ENCODE measurements at places on chromosomes 5 and 9.

GRCh38 chr5:39177631-39177964 lies 41.8 kb downstream of the FYB1 start:
- no peak for DNase-seq

GRCh38 chr9:72977670-72978069 lies 24.8 kb upstream of the ALDH1A1 start:
- DNase-seq = no peak

GRCh38 chr5:123164054-123164453 lies 75.0 kb downstream of the PRDM6 start:
- no peak for DNase-seq

GRCh38 chr9:92483627-92484545 lies 1.6 kb upstream of the ASPN start:
- no peak for DNase-seq

DNA sequence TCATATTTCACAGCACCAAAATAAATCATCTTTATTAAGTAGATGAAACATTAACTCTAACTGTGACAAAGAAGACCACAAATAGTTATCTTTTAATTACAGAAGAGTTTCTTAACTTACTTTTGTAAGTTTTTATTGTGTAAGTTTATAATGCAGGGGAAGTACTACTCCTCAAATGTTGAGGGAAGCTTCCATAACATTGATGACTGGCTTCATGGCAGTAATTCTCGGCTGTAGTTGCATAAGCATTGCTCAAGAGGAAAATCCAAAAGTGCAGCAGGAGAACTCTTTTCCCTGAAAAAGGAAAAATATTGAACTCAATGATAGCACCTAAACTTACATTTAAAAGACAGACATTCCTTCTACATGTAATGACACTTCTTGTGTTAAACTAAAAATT lies 4.6 kb downstream of the TSLP start:
- no peak for DNase-seq

- peak; percentile 70 for DNase-seq
Measured at GRCh38 chr9:6054280-6055099, 39.1 kb upstream of the RANBP6 start.

- DNase-seq = no peak
Measured at GRCh38 chr9:77838986-77839385, 190.9 kb upstream of the GNA14 start.

DNA sequence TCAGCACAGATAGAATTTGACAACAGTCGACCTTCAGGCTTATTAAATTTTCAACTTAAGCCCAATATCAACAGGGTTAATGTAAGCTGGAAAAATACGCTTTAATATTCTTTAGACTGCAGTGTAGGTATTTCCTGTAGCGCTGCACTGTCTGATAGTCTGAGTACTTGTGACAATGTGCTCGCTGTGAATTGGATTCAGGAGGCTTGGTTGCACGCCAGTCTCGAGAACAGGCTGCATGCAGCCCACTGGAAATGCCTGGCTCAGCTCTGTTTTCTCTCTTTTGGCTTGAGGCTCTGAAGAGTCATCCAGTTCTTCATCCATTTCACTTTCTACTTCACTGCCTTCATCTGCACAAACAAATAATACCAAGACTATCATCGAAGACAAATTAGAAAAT lies 300.9 kb downstream of the RFX3 start:
- peak; percentile 95 for DNase-seq

DNA sequence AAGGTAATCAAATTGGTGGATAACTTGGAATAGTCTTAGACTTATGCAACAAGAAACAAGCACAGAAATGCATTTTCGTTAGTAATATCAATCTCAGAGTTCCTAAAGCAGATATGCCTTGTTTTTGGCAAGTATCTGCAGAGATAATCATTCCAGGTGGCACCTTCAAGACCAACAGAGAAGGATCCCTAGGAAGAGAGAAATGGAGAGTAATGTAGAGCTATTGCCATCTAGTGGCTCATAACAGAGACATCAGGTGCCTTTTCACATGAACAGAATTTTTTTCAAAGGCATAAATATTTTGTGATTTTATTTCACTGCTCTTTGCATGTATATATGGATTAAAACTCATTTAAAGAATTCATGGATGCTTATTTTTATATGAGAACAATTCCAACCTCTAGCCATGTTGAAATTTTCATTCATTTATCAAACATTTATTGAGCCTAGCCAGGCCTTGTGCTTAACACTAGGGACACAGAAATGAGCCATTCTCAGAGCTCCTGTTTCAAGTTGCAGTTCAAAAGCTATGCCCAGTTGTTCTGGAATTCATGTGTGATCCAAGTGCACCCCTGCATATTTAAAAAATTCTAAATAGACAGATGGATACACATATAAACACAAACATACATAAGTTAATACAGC lies 117.5 kb upstream of the OR13F1 start:
- DNase-seq = peak; percentile 39

GRCh38 chr5:24606971-24607370 lies 37.8 kb downstream of the CDH10 start:
- peak; percentile 89 for DNase-seq

- no peak for DNase-seq
Measured at GRCh38 chr5:117417501-117417900, 842.9 kb upstream of the SEMA6A start.

DNA sequence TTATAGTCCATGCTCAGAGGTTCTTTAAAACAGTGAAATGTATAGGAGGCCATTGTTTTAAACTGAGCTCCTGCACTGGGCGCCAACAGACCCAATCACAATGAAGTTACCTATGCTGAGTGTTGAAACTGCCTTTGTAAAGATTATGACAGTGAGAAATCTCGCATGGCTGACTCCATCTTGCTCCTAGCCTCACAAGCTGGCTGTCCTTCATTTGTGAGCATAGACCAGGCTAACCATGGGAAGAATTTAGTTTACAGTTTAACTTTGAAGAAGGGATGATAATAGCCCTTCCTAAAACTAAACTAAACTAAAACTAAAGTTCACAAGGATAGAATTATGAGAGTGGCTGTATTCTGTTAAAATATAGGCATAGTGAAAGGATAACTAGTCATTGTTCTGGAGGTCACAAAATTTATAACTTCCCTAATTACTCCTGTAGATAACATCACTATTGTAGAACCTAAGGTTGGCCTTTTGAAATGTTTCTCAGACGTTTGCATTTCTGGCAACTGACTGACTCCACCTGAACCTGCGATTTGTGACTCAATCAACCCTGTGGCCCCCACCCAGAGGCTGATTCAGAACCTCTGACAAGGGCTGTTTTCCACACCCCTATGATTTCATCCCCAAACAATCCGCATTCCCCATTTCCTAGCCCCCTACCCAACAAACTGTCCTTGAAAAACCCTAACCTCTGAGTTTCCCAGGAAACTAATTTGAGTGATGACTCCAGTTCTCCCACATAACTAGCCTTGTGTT lies 59.1 kb downstream of the HMHB1 start:
- no peak for DNase-seq

- DNase-seq = no peak
Measured at GRCh38 chr9:99370376-99370775, 148.3 kb downstream of the SEC61B start.

DNA sequence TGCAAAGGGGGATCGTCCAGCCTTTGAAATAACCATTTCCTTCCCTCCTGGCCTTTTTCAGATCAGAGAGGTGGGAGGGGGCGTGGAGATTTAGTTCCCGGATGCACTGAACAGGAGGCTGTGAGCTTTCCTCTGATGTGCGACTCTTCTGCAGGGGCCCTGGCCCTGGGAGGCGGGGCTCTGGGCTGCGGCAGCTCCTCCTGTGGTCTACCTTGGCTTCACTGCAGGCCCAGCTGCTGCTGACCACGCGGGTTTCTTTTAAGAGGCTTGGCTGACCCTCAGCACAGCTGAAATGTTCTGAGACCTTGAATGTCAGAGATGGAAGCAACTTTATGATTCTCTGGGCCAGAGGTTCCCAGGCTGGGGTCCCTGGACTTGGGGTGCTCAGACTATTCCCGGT lies 27.0 kb upstream of the COL15A1 start:
- no peak for DNase-seq

DNA sequence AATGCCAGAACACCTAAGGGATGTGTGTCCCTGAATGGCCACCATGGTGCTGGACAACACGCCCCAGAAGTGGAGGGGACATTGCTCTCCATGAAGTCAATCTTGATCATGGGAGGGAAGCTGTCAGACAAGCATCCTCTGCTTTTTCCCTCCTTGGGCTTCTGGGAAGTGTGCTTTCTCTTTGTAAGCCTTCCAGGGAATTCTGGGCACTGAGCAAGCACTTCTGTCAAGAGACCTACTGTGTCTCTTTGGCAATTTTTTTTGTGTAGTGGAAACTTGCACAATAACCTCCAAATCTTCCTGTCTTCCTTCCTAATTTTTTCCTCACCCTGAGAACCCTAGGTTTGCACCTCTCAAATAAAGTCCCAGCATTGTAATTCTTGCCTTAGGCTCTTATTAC lies 132.0 kb downstream of the SEC61B start:
- no peak for DNase-seq

- no peak for DNase-seq
Measured at GRCh38 chr5:105392122-105392709, 1829.6 kb upstream of the NUDT12 start.

- no peak for DNase-seq
Measured at GRCh38 chr5:124180875-124181461, 565.5 kb downstream of the ZNF608 start.

DNA sequence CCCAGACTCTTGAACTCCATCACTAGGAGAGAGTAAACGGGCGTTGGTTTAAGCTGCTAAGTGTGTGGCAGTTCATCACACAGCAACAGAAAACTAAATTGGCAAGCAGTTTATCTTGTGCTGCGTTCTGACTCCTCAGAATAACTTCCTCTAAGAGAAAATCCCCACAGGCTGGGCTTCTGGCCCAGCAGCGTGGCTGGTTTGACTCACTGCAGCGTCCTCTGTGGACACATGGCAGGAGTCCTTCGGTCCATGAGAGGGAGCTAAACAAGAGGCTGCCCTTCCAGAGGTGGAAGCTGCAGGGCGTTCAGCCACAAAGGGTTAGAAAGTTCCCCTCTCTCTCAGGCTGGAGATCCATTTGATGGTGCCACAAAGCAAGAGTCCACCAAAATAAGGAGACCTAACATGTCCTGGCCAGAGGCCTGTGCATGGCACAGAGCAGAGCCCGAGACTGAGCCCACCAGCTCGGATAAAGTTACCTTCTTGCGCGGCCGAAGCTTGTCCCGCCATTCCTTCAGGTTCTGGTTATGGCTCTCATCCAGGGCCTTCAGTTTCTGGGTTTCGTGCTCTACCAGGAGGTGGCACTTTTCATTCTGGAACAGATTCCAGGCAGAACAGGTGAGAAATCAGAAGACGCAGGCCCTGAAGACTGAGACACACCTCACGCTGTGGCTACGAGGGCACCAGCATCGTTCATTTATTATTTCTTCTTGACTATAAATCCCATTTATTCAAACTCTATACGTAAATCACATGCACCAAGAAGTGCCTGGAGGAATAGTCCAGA lies 46.2 kb upstream of the FBXW11 start:
- peak; percentile 71 for DNase-seq

- peak; percentile 31 for DNase-seq
Measured at GRCh38 chr9:129836311-129837007, 1.2 kb downstream of the USP20 start.

- DNase-seq = no peak
Measured at GRCh38 chr9:20592673-20593072, 29.6 kb downstream of the MLLT3 start.

- no peak for DNase-seq
Measured at GRCh38 chr9:120136696-120137095, 443.3 kb downstream of the CDK5RAP2 start.

GRCh38 chr5:171609806-171610452 lies 175.7 kb upstream of the SMIM23 start:
- no peak for DNase-seq

DNA sequence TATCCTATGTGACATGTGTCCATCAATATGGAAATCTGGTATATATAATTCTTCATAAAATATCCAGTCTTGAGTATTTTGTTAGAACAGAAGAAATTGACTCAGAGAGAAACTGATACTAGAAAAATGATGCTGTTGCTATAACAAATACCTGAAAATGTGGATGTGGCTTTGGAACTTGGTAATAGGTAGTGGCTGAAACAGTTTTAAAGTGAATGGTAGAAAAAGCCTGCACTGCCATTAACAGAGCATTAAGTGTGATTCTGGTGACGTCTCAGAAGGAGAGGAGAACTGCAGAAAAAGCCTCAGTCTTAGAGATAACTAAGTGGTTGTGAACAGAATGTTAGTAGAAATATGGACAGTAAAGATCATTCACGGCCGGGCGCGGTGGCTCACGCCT lies 634.9 kb upstream of the ZNF608 start:
- no peak for DNase-seq

- no peak for DNase-seq
Measured at GRCh38 chr5:145854651-145855258, 18.1 kb downstream of the GRXCR2 start.

DNA sequence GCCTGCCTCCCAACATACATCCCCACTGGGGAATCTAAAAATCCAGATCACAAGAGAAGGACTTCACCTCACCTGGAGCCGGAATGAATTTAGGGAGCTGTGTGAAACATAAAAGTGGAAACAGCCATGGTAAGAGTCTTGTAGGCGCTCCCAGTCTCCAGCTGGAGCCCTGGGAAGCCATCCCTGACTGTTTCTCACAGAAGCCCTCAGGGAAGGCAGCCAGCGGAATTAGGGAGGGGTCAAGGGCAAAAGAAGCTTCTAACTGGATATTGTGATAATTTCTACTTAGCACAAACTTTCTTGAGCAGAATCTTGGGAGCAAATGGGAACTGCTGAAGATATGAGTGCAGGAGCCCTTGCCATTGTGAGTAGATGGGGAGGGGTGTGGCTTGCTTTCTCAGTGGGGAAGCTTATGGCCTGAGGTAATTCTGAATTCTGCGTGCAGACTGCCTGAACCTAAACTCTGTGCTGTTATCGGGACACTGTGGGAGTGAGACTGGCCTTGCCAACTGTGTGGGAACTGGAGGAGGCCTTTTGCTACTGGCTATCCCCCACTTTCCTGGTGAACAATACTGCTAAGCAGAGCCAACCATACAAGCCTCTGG lies 174.4 kb upstream of the SMC2 start:
- no peak for DNase-seq

- no peak for DNase-seq
Measured at GRCh38 chr9:130112538-130113151, 58.9 kb downstream of the GPR107 start.

GRCh38 chr9:118976160-118976559 lies 393.1 kb downstream of the BRINP1 start:
- no peak for DNase-seq

Data from G401 (cell line).